Glutamatergic neuron (in vitro differentiated cells): ENCODE measurements at places on chromosomes 12 and 14. TPM values are rescaled to one million over a fixed set of nuclear protein-coding genes. Genes with fewer than 3 reads are reported as not detected.

- no peak for DNase-seq
Observed at GRCh38 chr12:19970116-19970515, 398.2 kb upstream of the PDE3A start.

GRCh38 chr14:72634691-72635616, 258.9 kb downstream of the DPF3 start:
- no peak for DNase-seq

- no peak for DNase-seq
Observed at GRCh38 chr12:99767809-99768208, 120.3 kb downstream of the GARIN6 start.

Gene MVK
- total RNA-seq, result 53.6 TPM

Gene ADAM21
- total RNA-seq, result not detected

Gene TAS2R20
- 3.4 TPM for total RNA-seq

- no peak for DNase-seq
Observed at GRCh38 chr12:47458279-47458678, 247.6 kb downstream of the RPAP3 start.

DNA sequence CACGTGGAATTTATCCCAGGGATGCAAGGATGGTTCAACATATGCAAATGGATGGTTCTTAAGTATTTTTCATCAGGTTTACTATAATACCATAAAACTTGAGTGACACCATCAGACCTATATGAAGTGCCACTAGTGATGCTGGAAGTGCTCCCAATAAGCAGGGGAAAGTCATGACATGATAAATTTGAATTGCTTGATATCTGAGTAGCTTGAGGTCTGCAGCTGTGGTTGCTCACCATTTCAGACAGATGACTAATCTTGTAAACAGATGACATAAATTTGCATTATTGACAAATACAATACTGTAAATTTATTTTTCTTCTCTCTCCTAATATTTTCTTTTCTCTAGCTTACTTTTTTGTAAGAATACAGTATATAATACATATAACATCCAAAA, 13.7 kb upstream of the PRPF39 start:
- DNase-seq, result no peak
